ENCODE measurements at places on chromosomes 1 and 21.

GRCh38 chr21:26588446-26588845 lies 15.4 kb upstream of the CYYR1 start:
- DNase-seq = no peak

DNA sequence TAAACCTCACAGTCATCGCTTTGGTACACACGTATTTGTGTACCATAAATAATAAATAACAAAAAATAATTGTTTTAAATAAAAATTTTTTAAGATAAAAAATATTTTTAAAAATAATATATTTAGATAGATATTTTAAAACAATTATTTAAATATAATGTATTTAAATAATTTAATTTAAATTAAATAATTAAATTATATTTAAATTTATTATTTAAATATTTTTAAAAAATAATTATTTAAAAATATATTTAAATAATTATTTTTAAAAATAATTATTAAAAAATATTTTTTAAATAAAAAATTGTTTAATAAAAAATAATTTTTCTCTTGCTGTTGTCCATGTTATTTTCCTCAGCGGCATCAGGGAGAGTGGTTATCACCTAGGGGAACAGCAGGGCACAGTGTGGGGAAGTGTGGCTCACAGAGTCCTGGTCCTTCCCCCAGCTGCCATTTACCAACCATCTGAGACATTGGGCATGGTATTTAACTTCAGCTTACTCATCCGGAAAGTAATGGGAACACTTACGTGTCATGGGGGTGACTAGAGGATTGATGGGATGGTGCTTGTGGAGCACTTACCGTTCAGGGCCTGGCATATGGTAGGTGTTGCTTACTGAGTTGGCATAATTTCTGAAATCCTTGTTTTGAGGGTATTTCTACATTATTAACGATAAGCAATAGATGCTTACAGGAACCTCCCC lies 92.9 kb upstream of the TSPAN2 start:
- DNase-seq = no peak

DNA sequence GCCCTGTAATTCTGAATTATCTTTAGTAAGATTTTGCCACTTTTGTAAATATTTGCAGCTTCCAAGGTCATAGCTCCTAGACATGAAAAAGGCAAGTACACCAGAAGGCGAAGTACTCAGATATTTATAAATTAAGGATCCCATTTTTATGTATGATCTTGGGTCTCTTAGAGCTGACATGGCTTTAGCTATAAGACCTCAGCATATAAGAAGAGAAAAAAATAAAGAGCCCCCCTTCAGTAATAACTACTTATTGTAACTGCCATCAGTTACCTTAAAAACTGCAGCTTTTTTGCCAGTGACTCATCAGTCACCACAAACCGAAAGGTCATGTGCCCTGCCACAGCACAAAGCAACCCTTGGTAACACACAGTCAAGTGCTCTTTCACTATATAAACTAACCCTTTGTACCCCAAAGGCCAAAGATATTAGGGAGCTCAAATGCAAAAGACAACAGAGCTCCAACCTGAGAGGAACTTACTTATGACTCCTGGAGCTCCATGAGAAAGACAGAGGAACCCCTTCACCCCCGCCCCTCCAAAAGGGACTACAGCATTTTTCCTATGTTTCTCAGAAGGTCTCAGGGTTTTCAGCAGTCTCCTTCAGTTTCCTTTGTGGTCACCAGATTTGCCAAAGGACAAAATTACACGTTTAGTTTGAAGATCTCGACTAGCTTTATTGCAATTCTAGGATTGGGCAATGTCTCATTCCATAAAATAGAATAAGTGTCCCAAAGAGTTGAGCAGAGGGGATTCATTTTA lies 219.8 kb upstream of the DUSP10 start:
- peak; percentile 34 for DNase-seq

GRCh38 chr1:203176273-203177035 lies 828 bp upstream of the MYBPH start:
- no peak for DNase-seq

GRCh38 chr1:55399346-55399745 lies 184.2 kb upstream of the USP24 start:
- no peak for DNase-seq

GRCh38 chr1:29912425-29912824 lies 676.1 kb downstream of the PTPRU start:
- no peak for DNase-seq

DNA sequence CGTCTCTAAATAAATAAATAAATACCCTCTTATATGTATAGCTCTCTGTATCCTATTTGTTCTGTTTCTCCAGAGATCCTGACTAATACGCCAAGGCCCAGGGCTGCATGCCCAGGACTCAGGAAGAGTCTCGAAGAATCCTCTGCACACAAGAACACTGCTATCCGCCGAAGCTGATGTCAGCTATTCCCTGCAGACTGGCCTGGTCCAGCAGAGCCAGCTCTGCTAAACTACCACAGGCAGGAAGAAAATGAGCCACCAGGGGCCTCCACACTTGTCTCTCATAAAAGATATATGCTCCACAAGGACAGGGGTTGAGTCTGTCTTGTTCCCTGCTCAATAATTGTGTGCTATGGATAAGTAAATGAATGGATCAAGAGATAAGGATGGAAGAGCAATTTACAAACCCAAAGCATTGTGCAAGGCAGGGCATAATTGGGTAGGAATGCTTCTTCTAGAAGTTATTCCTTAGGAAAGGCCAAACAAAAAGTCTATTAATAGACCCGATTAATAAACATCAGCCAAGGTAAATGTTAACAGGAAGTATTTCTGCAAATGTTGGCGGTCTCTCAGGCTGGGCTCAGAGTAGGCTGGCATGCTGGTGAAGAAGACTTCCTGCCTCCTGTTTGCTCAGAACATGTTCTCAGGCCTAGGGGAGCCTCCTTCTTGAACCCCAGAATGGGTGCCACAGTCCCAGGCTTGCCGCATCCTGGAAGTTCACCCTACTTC lies 26.3 kb upstream of the MAN1C1 start:
- no peak for DNase-seq

DNA sequence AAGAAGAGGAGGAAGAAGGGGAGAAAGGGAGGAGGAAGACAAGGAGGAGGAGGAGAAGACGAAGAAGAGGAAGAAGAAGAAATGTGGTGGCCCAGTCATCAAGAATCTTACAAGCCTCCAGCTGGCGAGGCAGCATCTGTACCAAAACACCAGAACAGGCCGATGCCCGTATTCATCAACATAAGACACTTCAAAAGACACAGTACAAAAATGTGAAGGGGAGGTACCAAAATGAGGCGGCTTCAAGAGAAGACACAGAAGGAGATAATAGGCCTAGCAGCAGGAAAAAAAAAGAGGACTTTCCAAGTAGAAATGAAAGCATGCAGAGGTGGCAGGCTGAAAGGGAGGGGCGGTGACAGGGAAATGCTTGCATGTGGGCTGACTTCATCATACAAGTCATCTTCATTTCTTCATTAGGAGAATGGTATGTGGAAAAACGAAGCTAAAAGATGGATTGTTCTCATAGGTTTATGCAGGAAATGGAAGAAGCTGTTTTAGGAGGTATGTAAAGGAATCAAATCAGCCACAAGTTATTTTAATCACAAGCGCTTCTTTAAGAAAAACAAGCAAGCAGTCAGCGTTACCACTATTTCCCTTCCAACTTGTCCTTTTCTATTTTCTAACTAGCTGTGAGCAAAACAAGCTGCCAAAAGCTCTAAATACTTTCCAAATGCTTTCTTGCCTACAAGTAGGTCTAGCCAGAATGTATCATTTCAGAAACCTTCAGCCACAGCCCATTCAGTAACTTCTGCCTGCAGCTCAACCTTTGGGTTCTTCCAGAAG lies 192.3 kb downstream of the SLC45A1 start:
- DNase-seq = peak; percentile 61

DNA sequence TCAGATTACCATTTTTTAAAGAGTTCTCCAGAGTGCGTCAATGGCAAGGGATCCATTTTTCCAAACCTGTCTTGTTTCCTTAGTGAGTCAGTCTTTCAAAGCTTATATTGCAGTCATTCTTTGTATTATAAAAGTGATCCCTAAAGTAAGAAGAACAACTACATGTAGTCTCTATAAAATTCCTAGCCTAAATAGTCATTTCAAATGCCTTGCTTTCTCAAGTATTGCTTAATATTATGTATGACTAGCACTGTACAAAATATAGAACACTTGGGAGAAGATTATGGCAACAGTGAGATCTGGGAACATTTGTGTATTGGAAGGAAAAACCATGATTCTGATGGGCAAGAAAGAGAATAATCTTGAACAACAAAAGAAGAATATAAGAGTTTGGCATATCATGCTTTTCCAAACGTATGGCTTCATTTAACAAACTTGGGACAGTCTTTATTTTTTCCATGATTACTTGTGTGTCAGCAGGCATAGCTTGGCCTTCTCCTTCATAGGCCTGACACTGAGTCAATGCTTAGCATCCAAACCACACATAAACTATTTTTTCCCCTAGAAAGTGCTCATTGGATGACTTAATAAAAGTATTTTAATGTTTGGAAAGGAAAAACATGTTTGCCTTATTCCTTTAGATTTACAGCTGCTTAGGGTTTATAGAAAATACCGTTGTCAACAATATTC lies 547.4 kb downstream of the LTN1 start:
- DNase-seq = no peak

GRCh38 chr1:14949836-14950713 lies 203.5 kb upstream of the TMEM51 start:
- no peak for DNase-seq

DNA sequence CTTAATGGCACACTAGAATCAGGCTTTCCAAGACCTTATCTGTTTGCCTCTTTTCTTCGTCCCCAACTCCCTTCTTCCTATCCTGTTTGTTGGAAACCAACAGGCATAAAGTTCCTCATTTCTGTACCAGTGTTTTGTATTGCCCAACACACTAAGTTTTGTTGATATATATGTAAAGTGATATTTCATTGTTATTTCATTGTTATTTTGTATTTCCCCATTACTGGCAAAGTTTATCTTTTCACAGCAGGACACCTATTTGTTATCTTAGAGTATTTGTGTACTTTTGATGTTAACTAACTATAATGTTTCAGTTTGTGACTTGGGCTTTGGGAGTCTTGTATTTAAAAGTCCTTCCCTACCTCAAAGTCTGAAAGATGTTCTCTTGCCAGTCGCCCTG lies 27.1 kb downstream of the FAM20B start:
- DNase-seq = no peak

DNA sequence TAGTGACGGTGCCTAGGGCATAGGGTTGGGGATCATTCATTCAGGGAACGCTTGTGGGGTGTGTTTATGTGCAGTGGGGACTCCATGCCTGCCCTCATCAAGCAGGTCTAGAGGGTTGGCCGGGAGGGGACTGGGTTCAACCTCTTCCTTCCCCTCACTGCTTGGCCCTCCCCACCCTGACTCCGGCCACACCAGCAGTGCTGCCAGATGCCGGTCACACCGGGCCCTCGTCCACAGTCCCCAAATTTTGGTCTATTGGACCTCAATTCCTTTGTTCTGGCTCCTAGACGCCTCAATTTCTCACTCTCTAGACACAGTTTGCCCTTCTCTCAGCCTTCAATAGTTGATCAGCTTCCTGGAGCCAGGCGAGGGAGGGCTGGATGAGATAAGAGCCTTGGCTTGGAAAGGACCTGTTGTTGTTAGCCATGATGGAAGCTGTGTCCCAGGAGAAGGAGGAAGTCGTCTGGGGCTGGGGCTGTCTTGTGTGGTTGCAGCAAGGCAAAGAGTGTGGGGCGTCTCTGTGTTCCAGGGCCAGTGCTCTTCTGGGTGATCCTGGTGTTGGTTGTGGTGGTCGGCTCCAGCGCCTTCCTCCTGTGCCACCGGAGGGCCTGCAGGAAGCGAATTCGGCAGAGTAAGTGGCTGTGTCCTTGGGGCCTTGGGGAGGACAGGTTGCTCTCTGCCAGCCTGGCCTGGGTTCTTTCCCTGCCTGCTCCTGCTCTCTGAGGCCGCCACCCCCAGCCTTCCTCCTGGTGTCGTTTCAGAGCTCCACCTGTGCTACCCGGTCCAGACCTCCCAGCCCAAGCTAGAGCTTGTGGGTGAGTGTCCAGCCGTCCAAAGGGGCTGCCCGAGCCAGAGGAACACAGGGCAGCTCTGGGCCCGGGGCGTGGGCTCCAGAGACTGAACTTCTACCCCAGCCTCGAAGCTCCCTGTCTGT lies 41.1 kb upstream of the TNFRSF1B start:
- DNase-seq = no peak
